ENCODE measurements at places on chromosomes 7 and 10.

- no peak for DNase-seq
Observed at GRCh38 chr7:120725376-120726039, 132.4 kb downstream of the TSPAN12 start.

DNA sequence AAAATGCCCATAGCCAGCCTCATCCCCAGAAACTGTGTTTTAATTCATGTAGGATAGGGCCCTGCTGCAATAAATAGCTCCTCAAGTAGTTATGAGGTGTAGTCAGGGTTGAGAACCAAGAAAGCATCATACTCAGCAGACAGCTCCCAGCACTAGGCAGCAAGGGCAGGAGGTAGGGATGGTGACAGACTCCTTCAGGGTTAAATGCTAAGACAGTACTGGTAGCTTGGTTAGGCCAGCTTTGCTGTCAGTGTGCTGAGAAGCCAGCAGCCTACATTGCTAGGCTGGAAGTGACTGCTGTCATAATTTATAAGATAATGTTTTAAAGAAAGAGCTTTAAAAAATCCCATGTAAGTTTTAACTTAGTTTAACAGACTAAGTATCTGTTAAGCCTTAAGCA is 113.9 kb upstream of the IMMP2L start:
- no peak for DNase-seq

GRCh38 chr7:92880212-92881090 is 44.1 kb upstream of the CDK6 start:
- no peak for DNase-seq

- DNase-seq: peak; percentile 58
Observed at GRCh38 chr7:92133737-92134270, 473 bp downstream of the CYP51A1 start.

DNA sequence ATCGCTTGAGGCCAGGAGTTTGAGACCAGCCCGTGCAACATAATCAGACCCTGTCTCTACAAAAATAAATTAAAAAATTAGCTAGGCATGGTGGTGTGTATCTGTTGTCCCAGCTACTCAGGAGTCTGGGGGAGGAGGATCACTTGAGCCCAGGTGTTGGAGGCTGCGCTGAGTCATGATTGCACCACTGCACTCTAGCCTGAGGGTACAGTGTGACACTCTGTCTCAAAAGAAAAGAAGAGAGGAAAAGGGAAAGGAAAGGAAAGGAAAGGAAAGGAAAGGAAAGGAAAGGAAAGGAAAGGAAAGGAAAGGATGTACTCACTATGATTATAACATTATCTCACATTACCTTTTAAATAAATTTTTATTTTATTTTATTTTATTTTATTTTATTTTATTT is 56.5 kb upstream of the MPP7 start:
- DNase-seq: no peak

DNA sequence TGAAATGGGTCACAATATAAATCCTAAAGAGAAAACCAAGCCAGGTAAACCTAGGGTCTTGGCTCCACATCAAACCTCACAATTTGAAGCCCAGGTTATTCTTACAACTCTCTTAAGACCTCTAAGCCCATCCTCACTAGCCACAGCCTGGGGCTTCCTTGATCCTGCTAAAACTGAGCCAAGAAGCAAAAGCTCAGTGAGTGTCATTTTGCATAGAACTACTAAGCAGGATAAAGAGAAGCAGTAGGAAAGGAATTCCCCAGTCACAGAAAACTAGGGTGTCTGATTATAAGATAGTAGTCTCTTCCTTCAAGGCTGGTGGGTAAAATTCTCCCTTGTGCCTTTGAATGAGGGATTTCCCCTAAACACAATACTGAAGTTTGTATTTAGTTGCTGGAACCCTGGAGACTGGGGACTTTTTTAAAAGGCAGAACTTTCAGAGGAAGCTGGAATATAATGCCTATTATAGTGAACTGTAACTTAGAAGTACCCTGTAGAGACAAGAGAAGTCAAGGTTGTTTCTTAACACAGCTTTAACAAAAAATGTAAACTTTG is 196.6 kb upstream of the KIAA1217 start:
- no peak for DNase-seq

GRCh38 chr7:76326646-76327233 is 24.3 kb downstream of the HSPB1 start:
- no peak for DNase-seq

DNA sequence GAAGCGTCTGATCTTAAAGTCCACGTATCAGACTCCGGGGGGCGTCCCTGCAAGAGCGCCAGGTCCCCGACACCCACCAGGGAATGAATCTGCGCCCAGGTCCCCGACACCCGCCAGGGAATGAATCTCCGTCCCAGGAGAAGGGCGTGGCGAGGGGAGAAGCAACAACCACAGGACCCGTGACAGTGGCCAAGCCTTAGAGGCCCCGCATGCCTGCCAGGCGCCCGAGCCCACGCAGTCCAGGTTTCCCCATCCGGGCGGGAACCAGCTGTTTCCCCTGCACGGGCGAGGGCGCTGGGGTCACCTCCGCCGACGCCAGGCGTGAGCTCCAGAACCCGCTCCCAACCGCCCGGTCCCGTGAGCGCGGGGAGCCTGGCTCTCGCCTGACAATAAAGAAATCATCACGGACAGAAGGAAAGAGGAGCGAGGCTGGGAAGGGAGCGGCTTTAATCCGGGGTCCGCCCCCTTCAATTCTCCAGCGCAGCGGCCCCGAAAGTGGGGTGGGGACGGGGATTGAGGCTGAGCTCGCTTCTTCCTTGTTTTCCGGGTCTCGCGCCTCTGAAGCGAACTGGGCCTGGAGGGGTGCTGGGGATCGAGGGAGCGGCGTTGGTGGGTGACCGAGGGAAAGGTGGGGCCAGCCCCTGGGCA is 29.0 kb upstream of the BMS1 start:
- DNase-seq: no peak

DNA sequence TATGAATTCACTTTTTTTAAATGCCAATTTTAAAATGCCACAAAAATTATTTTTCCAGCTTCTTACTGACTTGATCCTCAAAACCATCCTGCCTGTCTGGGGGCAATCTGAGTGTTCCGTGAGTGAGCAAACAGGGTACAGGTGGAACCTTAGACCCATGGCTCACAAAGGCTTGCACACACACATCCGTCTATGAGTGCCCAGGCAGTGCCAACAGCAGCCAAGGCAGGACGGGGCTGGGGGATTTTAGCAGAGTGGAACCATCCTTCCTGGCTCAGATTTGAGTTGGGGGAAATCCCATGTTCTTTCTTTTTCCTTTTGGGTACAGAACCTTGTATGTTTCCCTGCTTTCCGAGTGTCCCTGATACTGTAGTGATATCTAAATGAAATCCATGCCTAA is 377.7 kb upstream of the MGMT start:
- DNase-seq: no peak

DNA sequence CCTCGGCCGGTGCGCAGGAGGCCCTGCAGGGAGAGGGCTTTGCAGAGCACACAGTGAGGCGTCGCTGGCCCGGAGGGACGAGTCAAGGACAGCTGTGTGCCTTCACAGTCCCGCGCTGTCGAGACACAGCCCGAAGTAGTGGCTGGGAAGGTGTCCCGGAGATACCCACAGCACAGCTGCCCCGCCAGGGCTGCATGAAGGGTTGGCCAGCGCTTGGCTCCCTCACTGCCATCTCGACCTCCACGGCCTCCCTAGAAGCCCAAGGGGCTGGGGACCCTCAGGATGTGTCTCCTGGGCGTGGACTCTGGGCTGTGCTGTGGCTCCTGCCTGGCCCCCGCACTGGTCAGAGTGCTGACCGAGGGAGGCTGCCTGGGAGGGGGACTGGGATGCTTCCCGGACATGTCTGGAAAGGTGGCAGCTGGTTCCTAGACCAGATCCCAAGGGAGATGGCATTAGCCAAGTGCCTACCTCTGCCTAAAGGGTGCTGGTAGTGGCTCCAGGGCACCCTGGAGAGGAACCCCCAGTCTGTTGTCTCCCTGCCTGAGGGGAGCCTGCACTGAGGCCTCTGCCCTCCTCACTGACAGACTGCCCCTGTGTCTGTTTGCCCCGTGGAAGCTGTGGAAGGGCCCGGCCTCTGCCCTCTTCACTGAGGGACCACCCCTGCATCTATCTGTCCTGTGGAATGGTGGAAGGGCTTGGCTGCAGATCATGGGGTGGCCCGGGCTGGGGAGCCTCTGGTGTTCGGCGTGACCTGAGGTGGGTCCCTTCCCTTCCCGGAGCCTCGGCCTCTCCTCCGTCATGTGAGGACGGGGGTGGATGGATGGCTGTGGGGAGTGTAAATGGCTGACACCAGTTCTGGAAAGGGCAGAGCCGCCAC is 5.8 kb downstream of the ELFN1 start:
- no peak for DNase-seq

GRCh38 chr10:101494650-101495049 is 93.4 kb downstream of the POLL start:
- no peak for DNase-seq

GRCh38 chr7:137086896-137087295 is 218.4 kb downstream of the CHRM2 start:
- no peak for DNase-seq

- no peak for DNase-seq
Observed at GRCh38 chr7:33477719-33478480, 348.5 kb downstream of the BBS9 start.

DNA sequence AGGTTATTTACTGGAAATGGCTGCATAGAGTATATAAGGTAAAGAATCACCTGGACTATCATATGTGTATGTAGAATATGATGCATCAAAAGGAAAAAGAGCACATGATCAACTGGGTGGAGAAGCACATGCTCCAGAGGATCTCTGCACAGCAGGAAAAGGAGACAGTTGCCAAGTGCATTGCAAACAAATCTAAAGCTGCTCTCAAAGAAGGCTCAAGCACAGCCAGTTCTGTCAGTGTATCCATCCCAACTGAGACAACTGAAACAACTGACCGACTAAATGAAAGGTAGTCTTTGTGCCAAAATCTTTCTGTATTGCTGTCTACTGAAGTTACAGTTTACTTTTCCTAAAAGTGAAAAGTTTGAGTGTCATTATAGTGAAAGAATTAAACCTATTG is 83.2 kb upstream of the SGCE start:
- DNase-seq: no peak

- DNase-seq: no peak
Observed at GRCh38 chr10:35058134-35058533, 32.0 kb downstream of the CUL2 start.

DNA sequence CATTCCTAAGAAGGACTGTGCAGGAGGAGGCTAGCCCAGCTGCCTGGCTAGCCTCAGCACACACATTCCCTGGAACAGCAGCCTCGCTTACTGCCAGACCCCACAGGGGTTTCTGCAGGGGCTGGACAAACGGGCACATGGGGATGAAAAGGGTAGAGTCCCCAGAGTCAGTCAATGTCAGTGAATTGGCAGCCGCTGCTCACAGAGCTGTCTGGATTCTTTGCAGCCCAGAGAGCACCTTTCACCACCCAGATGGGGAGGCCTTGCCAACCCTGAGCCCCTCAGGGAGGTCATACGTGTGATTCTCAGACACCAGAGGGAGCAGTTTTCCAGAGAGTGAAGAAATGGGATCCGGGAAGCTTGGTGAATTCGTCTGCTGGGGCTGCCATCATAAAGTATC is 143.3 kb downstream of the KCNMA1 start:
- DNase-seq: no peak

- no peak for DNase-seq
Observed at GRCh38 chr7:64551375-64552142, 11.3 kb downstream of the ZNF680 start.

GRCh38 chr7:17593819-17594419 is 295.5 kb downstream of the AHR start:
- no peak for DNase-seq

DNA sequence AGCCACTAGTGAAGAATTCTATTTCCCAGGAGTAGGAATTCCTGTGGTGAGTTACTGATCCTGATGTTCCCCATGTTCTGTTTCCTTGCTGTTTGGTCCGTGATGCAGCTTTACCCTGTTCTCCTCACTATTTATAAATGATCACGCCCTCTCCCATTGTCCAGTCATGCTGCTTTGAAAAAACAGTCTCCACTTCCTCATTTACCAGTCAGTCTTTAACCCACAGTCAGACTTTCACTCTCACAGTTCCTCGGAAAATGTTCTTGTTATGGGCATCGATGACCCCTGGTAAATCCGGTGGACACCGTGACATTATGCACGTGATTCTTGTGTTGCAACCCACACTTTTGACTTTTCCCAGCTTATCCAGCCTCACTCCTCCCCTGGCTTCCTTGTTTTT is 14.4 kb downstream of the SCIN start:
- DNase-seq: peak; percentile 24

DNA sequence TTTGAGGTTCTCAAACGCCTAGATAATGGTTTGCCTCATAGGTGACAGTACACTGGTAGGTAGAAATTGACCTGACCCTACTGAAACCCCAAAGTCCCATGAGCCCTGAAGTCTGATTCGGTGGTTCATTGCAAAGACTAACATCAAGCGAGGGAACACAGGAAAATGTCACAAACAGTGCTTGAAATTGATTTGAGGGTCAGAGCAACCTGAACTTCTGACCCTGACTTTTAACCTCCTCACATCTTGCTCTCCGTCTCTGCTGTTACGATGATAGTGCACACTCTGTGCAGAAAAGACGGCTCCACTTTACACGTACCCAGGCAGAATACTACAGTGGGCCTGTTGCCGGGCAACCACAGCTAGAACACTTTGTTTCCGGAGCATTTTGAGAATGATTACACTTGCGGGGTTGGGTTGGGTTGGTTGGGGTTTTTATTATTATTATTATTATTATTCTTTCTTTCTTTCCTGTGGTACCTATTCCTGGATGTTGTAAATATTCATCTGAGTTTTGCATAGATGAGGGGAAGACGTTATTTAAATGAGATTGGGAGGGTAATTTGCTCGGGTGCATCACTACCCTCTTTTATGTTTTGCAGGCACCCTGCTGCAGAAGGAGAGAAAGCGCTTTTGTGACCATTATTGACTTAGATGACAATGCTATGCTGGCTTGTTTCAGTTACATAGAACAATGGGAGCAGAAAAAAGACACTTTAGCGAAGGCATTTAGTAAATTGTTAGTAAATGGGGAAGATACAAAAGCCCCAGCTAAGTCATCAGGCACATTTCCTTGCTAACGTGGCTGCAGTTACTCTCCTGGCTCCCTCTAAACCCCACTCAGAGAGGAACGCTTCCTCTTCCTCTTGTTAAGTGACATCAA is 438.1 kb upstream of the NRP1 start:
- no peak for DNase-seq

DNA sequence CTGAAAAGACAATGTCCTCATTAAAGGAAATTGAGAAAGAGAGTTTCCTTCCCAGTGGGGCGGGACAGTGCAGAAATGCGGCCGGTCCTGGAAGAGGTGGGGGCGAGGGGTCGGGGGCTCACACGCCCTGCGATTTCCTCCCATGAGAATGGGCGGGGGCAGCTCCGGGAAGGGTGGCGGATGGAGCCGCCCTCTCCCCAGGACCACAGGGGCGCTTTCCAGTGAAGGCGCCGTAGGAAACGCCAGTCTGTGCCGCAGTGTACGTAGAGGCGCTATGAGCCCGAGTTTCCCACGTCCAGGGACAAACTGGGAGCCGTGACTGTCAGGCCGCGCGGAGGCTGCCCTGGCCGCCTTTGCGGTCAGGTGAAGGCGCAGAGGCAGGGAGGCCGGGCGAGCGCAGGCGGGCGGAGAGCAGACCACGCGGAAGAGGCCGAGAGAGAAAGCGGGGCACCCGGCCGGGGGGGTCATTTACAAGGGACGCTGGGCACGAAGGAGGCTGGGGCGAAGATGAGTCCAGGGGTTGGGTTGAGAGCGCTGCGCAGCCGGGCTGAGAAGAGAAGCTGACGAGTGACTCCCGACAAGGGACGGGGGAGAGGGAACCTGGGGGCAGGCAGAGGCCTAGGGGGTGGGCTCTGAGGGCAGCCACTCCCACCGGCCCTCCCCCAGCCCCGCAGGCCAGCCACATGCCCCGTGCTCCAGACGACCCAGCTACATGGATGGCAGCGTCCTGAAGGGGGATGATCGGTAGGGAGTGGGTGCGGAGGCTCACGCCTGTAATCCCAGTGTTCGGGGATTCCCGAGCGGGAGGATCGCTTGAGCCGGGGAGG is 45.0 kb downstream of the ALOX5 start:
- peak; percentile 40 for DNase-seq

- DNase-seq: no peak
Observed at GRCh38 chr7:92567460-92567859, 22.7 kb downstream of the FAM133B start.
